Retina (tissue), 1 donor: ENCODE measurements at places on chromosomes 11 and 22.

GRCh38 chr22:49869845-49870712, 16.4 kb downstream of the ZBED4 start:
- no peak for DNase-seq

- DNase-seq, result no peak
Measured at GRCh38 chr11:58866788-58867187, 22.3 kb upstream of the GLYATL2 start.

GRCh38 chr11:97794876-97795275, 1225.9 kb upstream of the CNTN5 start:
- no peak for DNase-seq

DNA sequence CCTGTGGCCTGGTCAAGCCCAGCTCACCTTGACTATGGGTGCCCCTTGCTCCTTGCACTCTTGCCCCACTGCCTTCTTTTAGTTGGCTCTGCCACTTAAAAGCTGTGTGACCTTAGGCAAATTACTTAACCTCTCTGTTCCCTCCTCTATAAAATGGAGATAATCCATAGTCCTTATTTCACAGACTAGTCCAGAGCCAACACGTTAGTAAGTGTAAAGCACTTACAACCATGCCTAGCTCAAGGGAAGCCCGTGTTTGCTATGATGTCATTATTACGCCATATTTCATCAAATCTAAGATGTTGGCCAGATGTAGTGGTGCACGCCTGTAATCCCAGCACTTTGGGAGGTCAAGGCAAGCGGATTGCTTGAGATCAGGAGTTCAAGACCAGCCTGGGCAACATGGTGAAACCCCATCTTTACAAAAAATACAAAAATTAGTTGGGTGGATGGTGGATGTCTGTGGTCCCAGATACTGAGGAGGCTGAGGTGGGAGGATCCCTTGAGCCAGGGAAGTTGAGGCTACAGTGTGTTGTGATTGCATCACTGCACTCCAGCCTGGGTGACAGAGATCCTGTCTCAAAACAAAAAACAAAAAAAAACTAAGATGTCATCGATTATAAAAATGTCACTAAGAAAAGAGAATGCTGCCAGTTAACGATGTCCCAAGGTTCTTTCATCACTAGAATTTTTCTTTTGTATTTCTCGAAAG, 2.3 kb upstream of the CCDC88B start:
- DNase-seq, result no peak

DNA sequence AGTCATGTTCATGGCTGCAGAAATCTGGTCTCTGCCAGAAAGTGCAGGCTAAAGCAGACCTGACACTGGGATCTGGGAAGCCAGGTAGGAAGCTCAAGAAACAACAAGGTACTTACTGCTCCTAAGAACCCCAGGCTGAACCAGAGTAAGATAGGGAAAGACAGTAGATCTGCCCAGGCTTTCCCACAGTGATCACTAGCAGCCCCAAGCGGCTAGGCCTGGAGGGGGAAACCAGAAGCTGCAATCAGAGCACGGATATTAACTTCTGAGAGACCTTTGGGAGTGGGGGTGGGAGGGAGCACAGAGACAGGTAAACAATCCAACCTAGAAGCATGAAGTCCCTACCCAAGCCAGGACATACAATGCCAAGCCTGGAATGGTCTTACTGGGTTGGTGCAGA, 135.2 kb upstream of the C11orf58 start:
- no peak for DNase-seq

GRCh38 chr11:30459821-30460220, 126.3 kb downstream of the MPPED2 start:
- no peak for DNase-seq

- no peak for DNase-seq
Measured at GRCh38 chr11:134904103-134904790, 492.2 kb upstream of the B3GAT1 start.

GRCh38 chr22:42688241-42689211, 32.1 kb downstream of the A4GALT start:
- peak; percentile 75 for DNase-seq

GRCh38 chr22:17612057-17612456, 16.5 kb downstream of the ATP6V1E1 start:
- DNase-seq, result no peak

DNA sequence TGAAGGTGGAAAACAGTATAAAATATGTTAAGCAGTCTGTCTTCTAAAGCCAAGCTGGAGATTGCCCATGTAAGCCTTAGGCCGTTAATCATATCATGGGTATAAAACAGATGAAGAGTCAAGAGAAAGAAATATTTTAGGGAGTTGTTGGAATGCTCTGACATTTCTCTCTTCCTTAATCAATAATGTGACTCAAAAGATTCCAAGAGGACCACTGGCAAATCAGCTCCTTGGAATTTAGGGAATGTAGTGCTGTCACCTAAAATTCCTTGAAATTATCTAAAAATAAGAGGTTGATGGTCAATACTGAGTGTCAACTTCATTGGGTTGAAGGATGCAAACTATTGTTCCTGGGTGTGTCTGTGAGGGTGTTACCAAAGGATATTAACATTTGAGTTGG, 525.9 kb downstream of the KCNA4 start:
- no peak for DNase-seq

DNA sequence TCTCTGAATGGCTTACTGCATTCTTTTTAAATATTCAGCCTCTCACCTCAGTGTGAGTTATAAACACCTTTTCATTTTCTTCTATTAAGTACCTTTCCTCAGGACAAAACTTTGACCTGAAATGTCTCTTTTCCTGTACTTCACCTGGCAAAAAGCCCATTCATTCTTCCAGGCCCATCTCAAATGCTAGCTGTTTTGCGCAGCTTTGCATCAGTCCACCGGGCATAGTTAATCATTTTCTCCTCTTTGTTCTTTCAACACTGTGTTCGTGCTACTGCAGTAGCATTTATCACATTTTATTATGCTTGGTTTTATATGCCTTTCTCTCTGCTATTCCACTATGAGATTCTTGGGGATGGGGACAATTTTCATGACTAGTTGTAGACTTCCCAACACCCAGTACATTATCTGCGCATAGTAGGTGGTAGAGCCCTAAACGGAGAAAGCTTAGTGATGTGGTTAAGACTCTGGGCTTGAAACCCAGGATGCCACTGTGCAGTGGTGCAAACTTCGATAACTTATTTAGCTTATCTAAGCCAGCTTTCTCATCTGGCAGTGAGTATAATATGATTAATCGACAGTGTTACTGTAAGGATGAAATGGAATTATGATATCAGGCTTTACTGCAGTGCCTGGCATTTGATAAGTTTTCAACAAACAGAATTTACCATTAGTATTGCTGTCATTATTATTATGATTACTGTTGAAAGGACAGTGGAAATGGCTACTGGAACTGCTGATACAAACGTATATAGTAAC, 695.7 kb downstream of the NELL1 start:
- no peak for DNase-seq

DNA sequence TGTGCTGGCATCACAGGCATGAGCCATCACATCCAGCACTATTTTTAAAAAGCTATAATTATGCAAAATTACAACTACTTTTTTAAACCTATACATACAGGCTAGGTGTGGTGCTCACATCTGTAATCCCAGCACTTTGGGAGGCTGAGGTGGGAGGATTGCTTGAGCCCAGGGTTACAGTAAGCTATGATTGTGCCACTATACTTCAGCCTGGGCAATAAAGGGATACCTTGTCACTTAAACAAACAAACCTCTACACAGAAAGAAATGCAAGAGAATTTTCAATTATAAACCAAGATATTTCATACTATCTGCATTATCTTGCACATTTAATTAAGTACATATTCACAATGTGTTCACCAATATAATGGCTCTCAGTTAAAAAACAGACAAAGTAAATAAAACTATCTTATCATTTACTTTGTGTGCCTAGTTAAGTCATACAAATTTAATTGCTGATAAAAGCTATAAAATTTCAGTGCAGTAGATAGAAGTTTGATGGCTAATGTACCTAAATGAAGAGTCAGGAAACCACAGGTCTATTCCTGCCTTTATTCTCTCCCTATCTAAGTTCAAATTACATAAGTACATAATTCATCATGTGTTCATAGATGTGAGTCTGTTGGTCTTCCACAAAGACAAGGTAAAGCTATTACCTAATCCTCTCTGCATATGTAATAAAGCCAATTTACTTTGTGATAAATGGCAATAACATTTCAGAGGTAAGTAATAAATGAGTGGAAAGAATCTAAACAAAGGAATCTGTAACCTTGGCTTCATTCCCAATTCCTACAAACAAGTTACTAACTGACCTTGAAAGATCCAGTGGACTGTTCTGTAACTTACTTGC, 9.0 kb upstream of the RDX start:
- no peak for DNase-seq

- no peak for DNase-seq
Measured at GRCh38 chr11:94700622-94701021, 67.5 kb upstream of the AMOTL1 start.

GRCh38 chr22:19832476-19833108, 22.1 kb downstream of the GNB1L start:
- no peak for DNase-seq

- DNase-seq, result peak; percentile 61
Measured at GRCh38 chr22:38766076-38766777, 10.4 kb upstream of the SUN2 start.

DNA sequence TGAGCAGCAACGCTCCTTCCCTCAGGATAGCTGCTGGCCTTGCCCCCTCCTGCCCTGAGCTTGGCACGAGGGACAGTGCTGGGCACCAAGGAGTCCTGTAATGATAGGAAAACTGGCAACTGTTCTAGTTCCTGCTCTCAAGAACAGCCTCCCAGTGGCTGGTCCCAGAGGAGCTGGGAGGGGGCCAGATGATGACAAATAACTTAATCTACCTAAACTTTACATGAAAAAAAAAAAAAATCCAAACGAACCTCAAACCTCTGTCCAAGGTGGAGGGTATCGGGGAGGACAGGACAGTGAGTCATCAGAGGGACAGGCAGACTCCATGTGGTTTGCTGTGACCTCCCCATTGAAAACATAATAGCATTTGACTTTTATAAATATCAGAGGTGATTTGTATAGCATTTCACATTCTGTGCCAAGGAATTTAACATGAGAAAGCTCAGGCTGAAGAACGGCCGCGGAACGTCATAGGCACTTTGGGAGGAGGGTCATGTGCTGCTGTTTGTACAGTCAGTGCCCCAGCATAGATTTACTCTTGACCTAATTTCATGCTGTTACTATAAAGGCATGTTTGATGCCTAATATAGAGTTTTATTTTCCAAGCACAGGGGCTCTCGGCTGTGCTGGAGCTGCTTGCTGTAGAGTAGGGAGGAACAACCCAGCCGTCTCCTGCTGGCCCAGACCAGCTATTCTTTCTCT, 98.2 kb upstream of the NNMT start:
- peak; percentile 63 for DNase-seq

GRCh38 chr11:103889679-103890078, 146.8 kb upstream of the DDI1 start:
- no peak for DNase-seq

GRCh38 chr11:19722702-19723101, 10.1 kb downstream of the NAV2 start:
- DNase-seq, result no peak
